ENCODE measurements at places on chromosomes 13 and 19. TPM values are rescaled to one million over a fixed set of nuclear protein-coding genes. Genes with fewer than 3 reads are reported as not detected.

DNA sequence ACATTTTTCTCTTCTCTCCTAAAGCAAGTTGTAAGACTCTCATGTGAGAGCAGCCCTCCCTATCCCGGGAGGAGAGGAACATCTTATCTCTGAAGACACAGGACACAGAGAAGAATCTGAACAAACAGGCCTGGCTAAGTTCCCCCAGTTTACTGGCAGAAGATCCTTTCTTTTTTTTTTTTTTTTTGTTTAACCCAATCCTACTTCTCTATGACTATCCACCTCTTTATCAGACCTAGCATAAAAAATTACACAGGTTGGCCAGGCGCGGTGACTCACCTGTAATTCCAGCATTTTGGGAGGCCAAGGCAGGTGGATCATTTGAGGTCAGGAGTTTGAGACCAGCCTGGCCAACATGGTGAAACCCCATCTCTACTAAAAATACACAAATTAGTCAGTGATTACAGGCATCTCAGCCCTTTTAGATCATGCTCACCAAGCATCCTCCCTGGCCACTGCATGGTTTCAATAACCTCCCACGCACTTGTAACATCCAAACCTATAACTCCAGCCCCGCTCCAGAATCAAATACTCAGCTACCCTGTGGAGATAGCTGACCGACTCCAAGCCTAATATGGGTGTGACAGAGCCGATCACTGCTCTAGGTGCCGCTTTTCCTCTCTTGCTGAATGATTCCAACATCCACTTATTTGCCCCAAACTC, 27.3 kb upstream of the MUC16 start:
- no peak overlapping the region for H3K27ac ChIP-seq
- no peaks in the 10 kb centered on the region for H3K27me3 ChIP-seq
- no peak for DNase-seq
- no peaks in the 10 kb centered on the region for H3K36me3 ChIP-seq
- no peak overlapping the region for H3K4me3 ChIP-seq

DNA sequence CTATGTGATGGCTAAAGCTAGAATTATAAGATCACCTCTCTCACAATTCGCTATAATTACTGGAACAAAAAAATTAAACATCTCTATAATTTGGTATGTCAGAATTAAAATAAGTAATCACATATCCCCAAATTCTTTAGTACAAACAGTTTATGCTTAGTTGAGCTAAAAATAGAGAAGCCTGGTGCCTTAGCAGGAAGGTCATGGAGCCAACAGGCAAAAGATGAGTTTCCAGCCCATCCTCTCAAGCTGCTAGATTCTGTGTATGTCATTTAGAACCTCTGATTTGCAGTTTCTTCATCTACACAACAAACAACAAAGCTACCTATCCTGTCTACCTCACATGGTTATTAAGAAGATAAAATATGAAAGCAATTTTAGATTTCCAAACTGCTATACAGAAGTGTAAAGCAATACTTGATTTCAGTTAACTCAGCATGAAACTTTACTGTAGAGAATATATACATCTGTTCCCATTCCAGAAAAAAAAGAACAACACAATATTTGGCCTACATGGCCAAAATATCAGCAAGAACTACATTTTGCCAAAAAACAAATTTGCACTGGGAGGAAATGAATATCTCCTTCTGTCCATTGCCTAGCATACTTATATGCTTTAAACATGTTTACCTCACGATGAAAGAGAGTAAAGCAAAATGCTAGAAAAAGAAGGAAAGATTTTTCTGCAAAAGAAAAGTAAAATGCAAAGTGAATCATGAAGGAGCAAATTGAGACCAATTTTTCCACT, 294.0 kb upstream of the MIR17HG start:
- no peak overlapping the region for H3K4me3 ChIP-seq
- H3K4me1 ChIP-seq = no peaks in the 10 kb centered on the region
- no peaks in the 10 kb centered on the region for H3K36me3 ChIP-seq
- no peaks in the 10 kb centered on the region for H3K27me3 ChIP-seq
- no peak overlapping the region for H3K27ac ChIP-seq
- no peak for DNase-seq

GRCh38 chr13:102561933-102562332, 34.9 kb upstream of the TPP2 start:
- no peaks in the 10 kb centered on the region for H3K4me1 ChIP-seq
- H3K4me3 ChIP-seq = no peak overlapping the region
- H3K36me3 ChIP-seq = no peaks in the 10 kb centered on the region
- DNase-seq = no peak
- H3K27me3 ChIP-seq = peaks cover 16% of the 10 kb centered on the region

GRCh38 chr19:33734913-33735312, 61.8 kb upstream of the KCTD15 start:
- H3K36me3 ChIP-seq = no peaks in the 10 kb centered on the region
- no peak overlapping the region for H3K27ac ChIP-seq
- H3K4me3 ChIP-seq = no peak overlapping the region
- no peak for DNase-seq

- no peaks in the 10 kb centered on the region for H3K36me3 ChIP-seq
- H3K27me3 ChIP-seq = no peaks in the 10 kb centered on the region
- no peak overlapping the region for H3K4me3 ChIP-seq
- peaks cover 76% of the 10 kb centered on the region for H3K4me1 ChIP-seq
- no peak for DNase-seq
Observed at GRCh38 chr19:6519289-6519688, 11.5 kb upstream of the TNFSF9 start.

DNA sequence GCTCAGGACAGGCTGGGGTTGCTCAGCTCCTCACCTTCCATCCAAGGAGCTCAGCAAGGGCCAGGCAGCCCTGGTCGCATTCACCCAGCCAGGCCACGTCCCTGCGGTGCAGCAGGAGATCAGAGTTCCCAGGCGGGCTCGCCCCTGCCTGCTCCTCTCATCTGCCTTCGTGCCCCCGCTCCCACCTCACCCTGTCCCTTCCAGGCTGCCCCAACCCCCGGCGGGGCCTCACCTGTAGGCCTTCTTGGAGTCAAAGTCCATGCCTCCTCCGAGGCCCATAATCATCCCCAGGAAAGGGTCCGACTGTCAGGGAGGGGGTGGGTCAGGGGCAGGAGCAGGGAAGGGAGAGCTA, 1.3 kb upstream of the RINL start:
- no peaks in the 10 kb centered on the region for H3K27me3 ChIP-seq
- peak overlapping the region; percentile 65 for H3K4me3 ChIP-seq
- H3K4me1 ChIP-seq = peaks cover 13% of the 10 kb centered on the region
- H3K27ac ChIP-seq = peak overlapping the region; percentile 95
- peak; percentile 81 for DNase-seq

DNA sequence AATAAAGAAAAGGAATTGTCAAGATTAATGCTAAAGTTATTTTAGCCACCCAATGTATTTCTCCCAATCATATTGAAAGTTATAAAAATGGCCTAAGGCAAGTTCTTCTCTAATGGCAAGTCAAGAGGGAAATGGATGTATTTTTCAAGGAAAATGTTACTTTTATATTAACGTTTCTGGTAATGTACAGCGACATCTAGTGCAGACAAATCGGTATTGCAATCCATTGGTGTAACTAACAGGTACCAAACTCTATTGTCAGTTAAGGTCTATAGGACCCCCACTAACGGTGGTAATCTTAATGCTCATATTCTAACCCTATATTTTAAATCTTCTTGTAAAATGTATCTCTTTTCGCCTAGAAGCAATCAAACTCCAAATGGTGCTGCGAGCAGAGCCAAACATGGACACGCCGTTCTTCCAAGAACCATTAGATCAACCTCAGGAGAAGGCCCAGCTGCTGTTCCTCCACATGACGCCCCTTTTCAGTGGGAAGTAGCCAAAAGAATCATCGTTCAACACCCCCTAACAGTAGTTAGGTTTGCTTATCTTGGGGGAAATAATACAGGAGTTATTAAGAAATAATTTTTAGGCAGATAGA, 98.5 kb upstream of the PABPC3 start:
- H3K4me3 ChIP-seq = no peak overlapping the region
- no peaks in the 10 kb centered on the region for H3K4me1 ChIP-seq
- H3K27me3 ChIP-seq = peaks cover 53% of the 10 kb centered on the region
- no peaks in the 10 kb centered on the region for H3K36me3 ChIP-seq
- DNase-seq = no peak

GRCh38 chr19:49473868-49474541, at the start of gene FLT3LG:
TSS of gene FLT3LG (plus strand) at chr19:49474215. CDS start at chr19:49474640, 425 bp downstream.
- peak within 1 kb of the TSS; percentile 55 for H3K4me3 ChIP-seq
- DNase-seq = peak; percentile 95
- H3K27me3 ChIP-seq = no peaks in the 10 kb centered on the region
- peak within 1 kb of the TSS; percentile 89 for H3K27ac ChIP-seq
- peaks cover 70% of the 10 kb centered on the region for H3K4me1 ChIP-seq
- peaks cover 9% of the 10 kb centered on the region for H3K36me3 ChIP-seq

GRCh38 chr13:73991384-73991783, 142.8 kb downstream of the KLF12 start:
- no peak overlapping the region for H3K4me3 ChIP-seq
- H3K4me1 ChIP-seq = no peaks in the 10 kb centered on the region
- no peaks in the 10 kb centered on the region for H3K27me3 ChIP-seq

GRCh38 chr19:3516675-3517207, 10.6 kb downstream of the FZR1 start:
- no peaks in the 10 kb centered on the region for H3K27me3 ChIP-seq
- H3K36me3 ChIP-seq = no peaks in the 10 kb centered on the region
- H3K4me3 ChIP-seq = no peak overlapping the region
- DNase-seq = no peak

DNA sequence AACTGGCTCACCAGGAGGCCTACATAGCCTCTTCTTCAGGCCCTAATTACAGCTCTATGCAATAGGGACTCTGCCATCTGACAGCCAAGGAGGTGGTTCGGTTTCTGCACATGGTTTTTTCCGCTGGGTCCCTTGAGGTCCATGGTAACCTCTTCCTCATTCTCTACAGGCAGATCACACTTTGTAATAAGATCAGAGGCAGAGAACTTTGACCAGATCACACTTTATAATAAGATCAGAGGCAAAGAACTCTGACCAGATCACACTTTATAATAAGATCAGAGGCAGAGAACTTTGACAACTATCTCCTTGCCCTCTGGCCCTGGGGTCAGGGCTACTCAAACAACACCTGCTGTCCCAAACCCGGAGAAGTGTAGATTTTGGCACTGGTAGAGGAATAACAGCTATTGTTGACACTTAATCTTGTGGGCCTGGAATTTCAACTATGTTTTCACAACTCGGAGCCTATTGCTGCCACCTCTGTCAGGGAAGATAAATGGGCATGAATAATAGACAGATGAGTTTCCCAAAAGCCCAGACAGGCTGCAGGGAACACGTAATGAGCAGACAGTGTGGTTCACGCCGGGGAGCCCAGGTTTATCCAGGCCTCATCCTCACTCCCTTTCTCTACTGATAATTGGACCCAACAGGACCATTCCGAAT, 246.1 kb downstream of the UQCRFS1 start:
- no peaks in the 10 kb centered on the region for H3K36me3 ChIP-seq
- no peaks in the 10 kb centered on the region for H3K27me3 ChIP-seq
- no peaks in the 10 kb centered on the region for H3K4me1 ChIP-seq
- H3K27ac ChIP-seq = no peak overlapping the region

DNA sequence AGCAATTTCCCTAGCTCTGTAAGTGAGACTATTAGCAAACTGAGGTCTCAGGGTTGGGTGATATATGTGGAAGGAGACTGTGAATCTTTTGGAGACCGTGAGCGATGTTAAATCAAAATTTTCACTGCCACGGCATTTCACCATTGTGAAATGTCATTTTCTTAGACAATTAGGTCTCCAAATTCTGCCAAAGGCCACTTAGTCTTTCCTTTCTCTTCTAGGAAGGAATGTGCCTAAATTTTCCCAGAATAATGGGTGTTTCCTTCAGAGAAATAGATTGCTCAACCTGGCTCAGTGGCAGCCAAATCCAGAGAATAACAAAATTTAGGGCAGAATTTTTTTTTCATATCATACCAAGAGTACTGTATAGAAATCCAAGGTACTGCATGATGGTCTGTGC, 64.5 kb upstream of the SCEL start:
- H3K27me3 ChIP-seq = no peaks in the 10 kb centered on the region
- no peaks in the 10 kb centered on the region for H3K4me1 ChIP-seq
- H3K4me3 ChIP-seq = no peak overlapping the region
- H3K27ac ChIP-seq = no peak overlapping the region
- no peak for DNase-seq
- H3K36me3 ChIP-seq = no peaks in the 10 kb centered on the region

DNA sequence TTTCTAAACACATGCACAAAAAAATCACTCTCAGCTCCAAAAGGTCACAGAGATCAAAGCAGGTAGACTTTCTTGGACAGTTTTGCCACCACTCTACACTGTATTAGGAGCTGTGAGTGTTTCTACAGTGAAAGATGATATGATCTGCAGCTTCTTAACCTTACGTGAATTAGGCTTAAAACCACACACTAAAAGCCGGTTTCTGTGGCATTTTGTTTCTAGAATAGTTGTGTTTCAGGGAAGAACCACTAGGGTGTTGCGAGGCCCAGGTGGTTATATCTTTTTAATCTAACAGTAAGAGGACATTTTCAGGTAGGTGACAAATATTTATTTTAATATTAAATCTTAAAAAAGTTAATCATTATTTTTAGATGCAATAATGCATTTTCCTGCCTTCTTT, 216.4 kb downstream of the KLF5 start:
- no peaks in the 10 kb centered on the region for H3K27me3 ChIP-seq
- no peak overlapping the region for H3K4me3 ChIP-seq
- no peaks in the 10 kb centered on the region for H3K4me1 ChIP-seq
- no peak for DNase-seq
- no peak overlapping the region for H3K27ac ChIP-seq

- DNase-seq = no peak
- H3K4me1 ChIP-seq = peaks cover 18% of the 10 kb centered on the region
- no peaks in the 10 kb centered on the region for H3K36me3 ChIP-seq
- peaks cover 33% of the 10 kb centered on the region for H3K27me3 ChIP-seq
Observed at GRCh38 chr13:23583491-23583890, 13.3 kb downstream of the TNFRSF19 start.

- no peak overlapping the region for H3K4me3 ChIP-seq
- H3K4me1 ChIP-seq = no peaks in the 10 kb centered on the region
- H3K27me3 ChIP-seq = no peaks in the 10 kb centered on the region
- H3K27ac ChIP-seq = no peak overlapping the region
Observed at GRCh38 chr13:19069684-19070397, 111.8 kb downstream of the TUBA3C start.

DNA sequence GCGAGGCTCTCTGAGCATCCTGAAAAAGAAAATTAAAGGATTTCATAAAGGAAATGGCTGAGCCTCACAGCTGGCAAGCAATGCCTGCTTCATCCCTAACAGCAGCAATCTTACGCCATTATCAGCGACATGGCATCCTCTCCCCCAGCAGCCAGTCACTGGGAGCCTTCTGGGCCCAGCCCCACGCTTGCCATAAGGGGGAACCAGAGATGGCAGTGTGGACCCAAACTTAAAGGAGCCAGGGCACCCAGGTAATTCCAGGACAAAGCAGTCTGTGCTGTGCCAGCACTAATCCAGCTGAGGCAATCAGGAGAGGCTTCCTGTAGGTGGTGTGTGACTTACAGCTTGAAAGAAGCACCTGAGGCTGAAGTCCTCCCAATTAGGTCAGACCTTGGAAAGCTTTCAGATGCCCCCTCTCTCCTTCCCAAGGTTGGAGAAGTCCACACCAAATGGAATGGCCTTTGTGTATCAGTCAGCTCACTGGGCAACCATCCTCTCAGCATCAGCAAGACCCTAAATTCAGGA, 10.3 kb downstream of the VSTM2B start:
- H3K4me1 ChIP-seq = no peaks in the 10 kb centered on the region
- DNase-seq = peak; percentile 21

KLK10 gene
- not detected for total RNA-seq

DOHH gene
- 13.0 TPM for total RNA-seq

RDH8 gene
- not detected for total RNA-seq

CCDC70 gene
- total RNA-seq = not detected

ZNF534 gene
- not detected for total RNA-seq

WDR62 gene
- 3.0 TPM for total RNA-seq

ACP5 gene
- 64.5 TPM for total RNA-seq

CACNG8 gene
- 0.03 TPM for total RNA-seq

ZNF223 gene
- total RNA-seq = 5.4 TPM

KLK4 gene
- total RNA-seq = not detected

HSD11B1L gene
- 3.9 TPM for total RNA-seq

BLOC1S3 gene
- total RNA-seq = 23.8 TPM
